D341Med (cell line): ENCODE measurements at places on chromosomes 2 and 18.

DNA sequence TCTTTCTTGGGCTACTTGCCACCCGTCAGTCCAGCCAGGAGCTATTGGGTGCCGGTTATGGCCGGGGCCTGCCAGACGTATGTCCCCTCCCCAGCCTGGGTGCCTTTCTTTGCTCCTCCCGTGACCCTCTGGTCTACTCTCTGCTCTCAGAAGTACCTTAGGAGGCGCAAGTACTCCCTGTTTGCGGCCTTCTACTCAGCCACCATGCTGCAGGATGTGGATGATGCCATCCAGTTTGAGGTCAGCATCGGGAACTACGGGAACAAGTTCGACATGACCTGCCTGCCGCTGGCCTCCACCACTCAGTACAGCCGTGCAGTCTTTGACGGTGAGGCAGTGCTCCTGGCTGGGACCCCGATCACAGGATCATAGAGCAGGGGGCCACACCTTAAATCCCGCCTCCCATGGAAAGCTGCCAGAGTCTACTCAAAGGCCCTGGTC lies 99.5 kb downstream of the DYSF start:
- DNase-seq, result no peak

DNA sequence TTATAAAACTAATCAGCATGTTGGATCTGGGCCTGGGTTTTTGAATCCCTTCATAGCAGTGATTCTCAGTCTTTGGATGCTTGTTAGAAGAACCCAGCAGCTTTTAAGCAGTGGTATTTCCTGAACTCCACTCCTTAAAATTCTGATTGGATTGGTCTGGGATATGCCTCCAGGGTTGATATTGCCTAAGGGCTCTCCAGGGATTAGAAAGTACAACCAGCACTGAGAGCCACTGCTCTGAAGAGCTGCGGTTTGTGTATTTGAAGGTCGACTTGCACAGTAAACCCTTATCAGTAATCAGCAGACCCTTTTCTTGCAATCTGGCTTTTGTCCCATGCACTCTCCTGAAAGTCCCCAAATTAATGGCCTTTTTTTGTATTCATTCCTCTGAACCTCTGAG lies 17.0 kb upstream of the RBMS1 start:
- no peak for DNase-seq

DNA sequence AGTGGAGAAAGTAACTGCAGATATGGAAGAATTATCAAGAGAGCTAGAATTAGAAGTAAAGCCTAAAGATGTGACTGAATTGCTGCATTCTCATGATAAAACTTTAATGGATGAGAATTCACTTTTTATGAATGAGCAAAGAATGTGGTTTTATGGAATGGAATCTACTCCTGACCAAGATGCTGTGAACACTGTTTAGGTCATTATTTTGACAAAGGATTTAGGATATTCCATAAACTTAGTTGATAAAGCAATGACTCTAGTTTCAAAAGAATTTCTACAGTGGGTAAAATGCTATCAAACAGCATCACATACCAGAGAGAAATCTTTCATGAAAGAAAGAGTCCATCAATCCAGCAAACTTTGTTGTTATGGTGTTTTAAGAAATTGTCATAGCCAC lies 1317.7 kb upstream of the ACVR2A start:
- no peak for DNase-seq

DNA sequence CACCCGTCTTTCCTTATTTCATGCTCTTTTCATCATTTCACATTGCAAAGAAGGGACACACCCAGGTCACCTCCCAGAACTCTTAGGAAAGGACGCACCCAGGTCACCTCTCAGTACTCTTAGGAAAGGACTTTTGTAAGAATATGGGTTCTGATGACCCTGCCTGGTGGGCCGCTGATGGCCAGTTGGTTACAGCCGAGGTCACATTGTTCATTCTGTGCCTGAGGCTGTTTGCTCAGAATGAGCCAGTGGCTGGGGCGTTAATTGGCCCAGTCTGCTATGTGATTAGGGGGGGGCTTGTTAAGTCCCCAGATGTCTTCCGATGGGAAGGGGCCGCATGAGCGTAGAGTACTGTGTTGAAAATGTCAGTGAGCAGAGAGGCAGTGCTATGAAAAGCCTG lies 9.4 kb downstream of the MLPH start:
- no peak for DNase-seq

- no peak for DNase-seq
Observed at GRCh38 chr2:95014126-95014708, 11.3 kb upstream of the MAL start.

- DNase-seq, result no peak
Observed at GRCh38 chr2:160227293-160227915, 27.3 kb upstream of the ITGB6 start.

DNA sequence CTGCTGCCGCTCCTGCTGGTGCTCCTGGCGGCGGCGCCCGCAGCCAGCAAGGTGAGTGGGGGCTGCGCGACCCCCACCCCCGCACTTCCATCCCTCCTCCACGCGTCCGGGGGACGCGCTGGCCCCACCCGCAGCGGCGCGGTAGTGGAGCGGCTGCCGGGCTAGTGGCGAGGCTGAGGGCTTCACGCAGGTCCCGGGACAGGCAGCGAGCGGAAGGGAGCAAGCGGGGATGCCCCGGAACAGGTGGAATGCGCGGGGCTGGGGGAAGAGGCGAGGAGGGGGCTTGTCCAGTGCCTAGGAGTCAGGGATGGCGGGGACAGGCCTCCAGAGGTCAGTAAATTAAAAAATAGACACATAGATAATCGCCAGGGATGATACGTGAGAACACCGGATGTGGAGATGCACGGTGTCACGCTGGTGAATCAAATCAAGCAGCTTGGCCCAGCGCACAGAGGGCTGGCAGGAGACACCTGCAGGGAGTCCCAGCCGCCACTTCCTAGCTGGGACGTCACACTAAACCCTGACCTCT lies 403 bp downstream of the COL4A3 start:
- DNase-seq, result peak; percentile 44

GRCh38 chr2:59804732-59805131 lies 748.7 kb downstream of the BCL11A start:
- no peak for DNase-seq

GRCh38 chr18:23337599-23338444 lies 115.3 kb upstream of the RIOK3 start:
- no peak for DNase-seq

- DNase-seq, result no peak
Observed at GRCh38 chr18:78228974-78229373, 750.6 kb upstream of the SALL3 start.

- no peak for DNase-seq
Observed at GRCh38 chr2:18467749-18468360, 92.6 kb downstream of the RDH14 start.

GRCh38 chr2:43224571-43225092 lies 1.8 kb downstream of the ZFP36L2 start:
- peak; percentile 54 for DNase-seq

- peak; percentile 38 for DNase-seq
Observed at GRCh38 chr2:142286618-142287017, 155.8 kb upstream of the LRP1B start.

DNA sequence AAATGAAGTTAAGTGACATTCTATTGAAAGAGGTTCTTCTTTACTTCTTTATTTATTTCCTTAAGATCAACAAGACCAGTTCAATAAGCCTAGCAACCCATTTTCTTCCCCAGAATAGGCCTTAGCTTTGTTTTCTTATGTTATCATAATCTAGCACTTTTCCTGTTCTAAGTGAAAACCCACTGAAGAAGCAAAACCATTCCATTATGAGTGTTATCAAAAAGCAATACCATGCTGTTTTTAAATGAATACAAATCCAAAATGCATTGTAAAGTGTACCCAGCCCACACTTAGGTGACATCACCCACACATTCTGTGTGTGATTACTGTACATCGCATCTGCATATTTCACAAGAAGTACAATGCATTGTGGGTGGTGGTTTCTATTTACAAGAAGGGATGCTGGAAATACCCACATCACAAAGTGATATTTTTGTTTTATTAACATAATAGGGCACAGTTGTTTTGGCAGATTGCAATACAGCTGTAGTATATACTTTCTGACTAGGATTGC lies 679.5 kb downstream of the KCNJ3 start:
- no peak for DNase-seq

DNA sequence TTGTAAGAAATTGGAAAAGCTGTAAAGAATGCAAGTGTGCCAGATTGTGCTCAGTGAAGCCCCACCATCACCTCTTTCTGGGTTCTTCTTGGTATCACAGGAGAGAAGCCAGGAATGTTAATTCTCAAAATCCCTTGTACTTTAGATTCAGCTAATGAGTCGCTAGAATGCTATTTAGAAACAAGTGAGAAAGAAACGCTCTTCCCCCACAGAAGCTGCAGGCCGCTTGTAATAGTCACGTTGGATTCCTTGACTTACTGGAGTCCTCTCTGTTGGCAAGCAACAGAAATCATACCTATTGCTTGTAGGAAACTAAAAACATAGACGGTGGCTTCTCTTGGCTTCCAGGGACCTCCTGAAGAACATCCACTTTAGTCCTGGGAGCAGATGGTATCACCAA lies 375.6 kb upstream of the LRATD1 start:
- DNase-seq, result no peak

GRCh38 chr18:7511106-7511505 lies 56.0 kb upstream of the PTPRM start:
- DNase-seq, result no peak

- DNase-seq, result no peak
Observed at GRCh38 chr2:54059986-54060385, 55.4 kb upstream of the ACYP2 start.

DNA sequence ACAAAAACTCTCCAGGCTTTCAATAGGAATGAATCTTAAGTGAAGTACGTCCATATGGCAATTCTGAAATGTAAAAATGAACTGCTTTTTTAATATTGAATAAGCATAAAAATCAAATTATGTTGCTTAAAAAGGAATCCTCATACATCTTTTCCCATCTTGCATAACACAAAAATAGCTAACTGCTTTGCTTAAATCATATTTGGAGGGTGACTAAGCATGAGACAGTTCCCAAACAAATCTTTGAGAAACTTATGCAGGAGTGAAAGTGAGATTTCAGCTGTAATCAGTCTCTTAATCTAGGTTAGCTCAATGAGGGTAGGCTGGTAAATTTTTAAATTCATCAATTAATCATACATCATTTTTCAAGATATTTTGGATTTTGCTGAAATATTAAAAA lies 111.5 kb downstream of the MBD5 start:
- no peak for DNase-seq

DNA sequence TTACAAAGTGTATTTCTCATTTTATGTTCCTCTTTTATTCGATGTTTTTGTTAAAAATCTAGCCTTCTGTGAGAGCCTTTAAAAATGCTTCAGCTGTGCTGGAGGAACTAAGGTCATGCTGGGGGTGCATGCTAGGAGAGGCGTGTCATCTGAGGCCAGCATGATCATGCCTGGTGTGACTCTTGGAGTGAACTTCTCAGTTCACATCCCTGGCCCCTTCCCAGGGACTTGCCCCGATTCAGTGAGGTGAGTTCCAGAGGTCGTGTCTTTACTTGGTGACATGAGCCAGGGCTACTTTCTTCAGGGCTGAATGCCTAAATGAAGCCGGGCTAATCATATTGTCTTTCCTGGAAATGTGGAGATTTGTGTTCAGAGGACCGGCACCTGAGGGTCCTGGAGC lies 264.9 kb downstream of the MREG start:
- no peak for DNase-seq

- DNase-seq, result no peak
Observed at GRCh38 chr2:26976237-26976636, 5.8 kb downstream of the MAPRE3 start.

DNA sequence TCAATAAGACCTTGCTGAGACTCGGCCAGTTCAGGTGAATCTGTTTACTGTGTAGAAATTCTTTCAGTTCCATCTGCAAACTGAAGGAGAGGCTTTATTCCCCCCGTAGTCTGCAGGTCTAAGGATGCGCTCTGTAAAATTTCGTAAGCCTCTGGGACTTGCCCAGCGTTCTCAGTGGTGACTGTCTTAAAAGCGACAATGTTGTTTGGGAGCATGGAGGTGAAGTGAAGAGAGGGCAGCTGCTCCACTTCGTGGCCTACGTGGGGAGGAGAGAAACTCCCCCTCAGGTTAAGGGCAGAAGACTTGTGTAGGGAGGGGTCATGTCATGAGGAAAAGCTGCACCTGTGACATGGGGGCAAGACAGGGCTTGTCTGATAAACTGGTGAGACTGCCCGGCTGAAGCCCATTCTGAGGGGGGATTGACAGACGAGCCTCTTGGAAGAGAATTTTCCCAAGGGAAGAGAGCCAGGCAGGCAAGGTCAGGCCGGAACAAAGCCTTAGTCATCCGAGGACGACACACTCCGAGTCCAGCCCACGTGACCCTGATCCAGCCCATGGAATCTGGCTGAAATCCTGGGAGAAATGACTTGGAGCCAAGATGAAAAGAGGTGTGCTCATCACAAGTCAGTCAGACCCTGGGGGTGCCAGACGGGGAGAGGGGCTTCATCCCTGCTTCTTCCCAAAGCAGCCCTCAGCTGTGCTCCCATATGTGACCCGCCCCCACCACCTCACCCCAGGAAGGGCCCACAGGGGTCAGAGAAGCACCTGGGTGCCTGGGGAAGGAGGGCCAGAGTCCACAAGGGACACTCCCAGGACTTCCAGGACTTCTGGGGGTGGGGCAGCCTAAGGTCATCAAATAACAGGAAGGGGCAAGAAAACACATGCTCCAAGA lies 88.5 kb upstream of the SH3BP4 start:
- DNase-seq, result no peak

DNA sequence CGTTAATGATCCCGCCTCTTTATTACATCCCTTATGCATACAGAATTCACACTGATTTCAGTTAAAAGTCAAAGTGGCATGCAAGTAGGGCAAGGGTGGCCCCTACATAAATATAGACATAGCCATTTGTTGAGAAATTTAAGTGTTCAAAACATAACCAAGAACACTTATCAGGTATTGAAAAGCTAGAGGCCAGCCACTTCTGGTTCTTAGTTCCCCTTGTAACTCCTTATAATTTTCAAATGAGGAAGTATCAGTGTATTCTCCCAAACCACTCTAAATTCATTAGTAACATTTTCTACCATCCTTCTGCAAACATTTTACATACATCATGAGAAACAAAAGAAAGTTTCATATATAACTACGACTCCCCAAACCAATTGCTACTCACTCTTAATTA lies 5.8 kb upstream of the ARL5A start:
- DNase-seq, result no peak

DNA sequence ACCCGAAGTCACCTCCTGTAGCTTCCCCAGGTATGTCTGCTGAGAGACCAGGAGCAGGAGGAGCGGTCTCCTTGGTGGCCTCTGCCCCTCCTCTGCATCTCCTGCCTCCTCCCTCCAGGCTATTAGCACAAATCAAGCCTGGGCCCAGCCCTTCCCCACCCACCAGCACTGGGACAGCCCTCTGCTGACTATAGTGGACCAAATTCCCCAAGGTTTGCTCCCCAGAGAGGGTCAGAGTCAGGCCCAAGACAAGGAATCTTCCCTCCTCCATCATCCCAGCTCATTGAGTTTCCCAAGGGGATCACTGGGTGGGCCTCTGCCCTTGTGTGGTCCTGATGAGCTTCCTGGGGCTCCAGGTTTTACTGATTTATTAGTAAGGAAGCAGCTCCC lies 62.1 kb downstream of the EMILIN2 start:
- DNase-seq, result peak; percentile 30

DNA sequence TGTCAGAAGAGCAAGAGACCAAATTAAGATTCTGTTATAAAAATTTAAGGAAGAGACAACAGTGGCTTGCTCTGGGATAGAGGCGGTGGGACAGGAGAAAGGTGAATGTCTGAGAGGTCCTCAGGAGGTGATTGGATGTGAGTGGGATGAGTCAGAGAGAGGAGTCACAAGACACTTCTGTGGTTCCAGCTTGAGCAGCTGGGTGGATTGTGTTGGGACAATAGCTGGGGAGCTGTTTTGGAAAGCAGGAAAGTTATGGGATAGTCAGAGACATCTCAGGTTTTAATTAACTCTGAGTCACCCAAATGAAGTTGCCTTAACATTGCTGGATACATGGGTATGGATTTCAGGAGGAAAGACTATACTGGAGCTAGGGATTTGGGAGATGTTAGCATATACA lies 218.0 kb upstream of the TRIB2 start:
- DNase-seq, result no peak
